ENCODE measurements at places on chromosomes 6 and 20.
A peak's percentile ranks its signal among the peaks of the same experiment; 100 is the strongest.

DNA sequence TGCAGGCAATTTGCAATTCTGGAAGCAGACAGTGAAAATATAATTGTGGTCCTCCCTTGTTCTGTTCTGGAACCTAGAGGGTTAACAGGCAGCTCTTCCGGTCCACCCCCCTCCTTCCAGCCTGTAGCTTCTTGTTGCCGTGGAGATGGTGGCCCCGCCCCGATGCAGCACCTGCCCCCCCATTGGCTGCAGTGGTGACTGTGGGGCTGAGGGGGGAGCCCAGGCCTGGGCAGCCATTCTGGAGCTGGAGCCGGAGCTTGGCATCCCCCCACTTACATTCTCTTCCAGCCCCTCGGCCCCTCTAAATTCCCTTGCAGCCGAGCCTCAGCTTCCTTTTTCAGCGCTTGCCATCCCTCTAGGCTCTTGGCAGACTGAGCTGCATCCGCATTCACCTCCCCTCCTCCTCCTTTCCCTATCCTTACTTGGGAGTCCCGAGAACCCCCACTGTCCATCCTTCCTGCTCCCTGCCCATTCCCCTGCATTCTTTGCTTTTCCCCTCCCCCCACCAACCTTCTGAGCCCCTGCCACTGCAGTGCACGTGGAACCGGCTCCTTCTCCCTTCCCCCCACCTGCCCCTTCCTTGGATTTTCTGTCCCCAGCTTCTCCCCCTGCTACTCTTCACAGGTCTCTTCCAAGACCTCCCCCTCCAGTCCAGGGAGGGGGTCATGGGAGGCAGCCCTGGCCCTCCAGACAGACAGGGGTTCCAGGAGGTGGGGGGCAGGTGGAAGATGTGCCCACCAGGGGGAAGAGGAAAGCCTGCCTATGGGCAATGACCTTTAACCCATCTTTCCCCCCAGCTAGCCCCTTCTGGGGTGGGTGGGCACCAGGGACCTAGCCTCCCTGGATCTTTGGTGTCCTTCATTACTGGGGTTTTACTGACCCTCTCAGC is 11.4 kb downstream of the SYNGAP1 start:
- no peak for DNase-seq

- no peak for DNase-seq
Measured at GRCh38 chr20:62186887-62187866, 4.3 kb downstream of the MTG2 start.

GRCh38 chr20:47800623-47801022 is 15.3 kb upstream of the SULF2 start:
- DNase-seq, result no peak

GRCh38 chr6:15398633-15399275 is 152.9 kb downstream of the JARID2 start:
- DNase-seq, result no peak

DNA sequence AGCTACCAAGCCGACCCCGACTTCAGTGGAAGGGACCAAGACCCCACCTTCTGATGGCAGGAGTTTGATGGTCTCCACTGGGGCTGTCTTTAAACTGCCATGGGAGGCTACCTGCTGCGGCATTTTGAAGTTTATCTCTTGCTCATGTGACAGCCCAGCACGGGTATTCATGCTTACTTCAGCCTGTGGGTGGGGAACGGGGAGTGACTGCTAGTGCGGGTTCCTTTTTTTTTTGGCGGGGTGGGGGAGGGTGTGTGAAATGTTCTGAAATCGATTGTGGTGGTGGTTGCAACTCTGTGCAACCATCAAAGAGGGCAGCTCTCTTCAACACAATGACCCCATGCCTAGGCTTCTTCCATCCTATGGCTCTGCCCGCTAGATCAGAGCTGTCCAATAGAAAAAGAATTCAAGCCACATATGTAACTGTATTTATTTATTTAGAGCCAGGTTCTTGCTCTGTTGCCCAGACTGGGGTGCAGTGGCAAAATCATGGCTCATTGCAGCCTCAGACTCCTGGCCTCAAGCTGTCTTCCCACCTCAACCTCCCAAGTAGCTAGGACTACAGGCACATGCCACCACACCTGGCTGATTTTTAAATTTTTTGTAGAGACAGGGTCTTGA is 53.7 kb downstream of the PPP1R16B start:
- DNase-seq, result no peak

DNA sequence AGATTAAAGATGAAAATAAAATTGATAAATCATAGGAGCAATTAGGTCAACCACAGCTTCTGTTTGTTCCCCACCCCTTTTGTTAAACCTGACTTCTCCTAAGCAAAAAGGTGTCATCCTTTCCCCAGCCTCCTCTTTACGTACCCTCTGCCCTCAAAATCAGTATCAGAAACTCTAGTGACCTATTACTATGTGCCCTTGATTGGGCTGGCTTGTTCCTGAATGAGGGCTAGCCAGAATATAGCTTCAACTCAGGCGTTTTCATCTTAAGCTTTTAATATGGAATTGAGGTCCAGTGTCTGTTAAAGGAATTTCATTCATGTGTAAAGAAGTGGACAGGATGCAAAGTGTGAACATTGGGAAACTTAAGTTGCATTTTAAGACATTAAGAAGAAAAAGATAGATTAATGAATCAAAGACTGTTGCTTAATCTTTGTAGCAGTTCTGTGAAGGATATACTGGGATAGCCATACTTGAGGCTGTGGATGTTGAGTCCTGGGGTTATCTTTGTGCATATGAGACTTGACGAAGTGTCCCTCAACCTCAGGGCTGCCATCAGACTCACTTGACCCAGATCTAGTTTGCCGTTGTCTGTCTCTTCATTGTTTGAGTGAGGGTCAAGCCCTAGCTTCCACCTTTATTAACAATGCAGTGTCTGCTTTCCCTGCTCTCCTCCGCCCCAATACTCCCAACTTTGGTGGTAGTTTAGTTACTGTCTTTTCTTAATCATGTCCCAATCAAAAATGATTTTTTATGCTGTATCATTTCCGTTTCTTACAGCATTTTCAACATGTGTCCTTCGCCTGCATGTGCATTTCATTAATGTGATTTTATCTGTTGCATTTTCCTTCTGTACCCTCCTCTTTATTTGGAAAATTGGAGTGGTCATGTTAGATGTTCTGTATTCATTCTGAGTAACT is 1.9 kb downstream of the TBPL1 start:
- DNase-seq, result no peak

GRCh38 chr6:9766240-9766915 is 648.5 kb downstream of the TFAP2A start:
- DNase-seq, result peak; percentile 21

GRCh38 chr6:37481711-37482605 is 17.7 kb downstream of the CCDC167 start:
- DNase-seq, result no peak

Data from smooth muscle cell of the brain vasculature (primary cell).